ENCODE measurements at places on chromosomes 12 and 14.

DNA sequence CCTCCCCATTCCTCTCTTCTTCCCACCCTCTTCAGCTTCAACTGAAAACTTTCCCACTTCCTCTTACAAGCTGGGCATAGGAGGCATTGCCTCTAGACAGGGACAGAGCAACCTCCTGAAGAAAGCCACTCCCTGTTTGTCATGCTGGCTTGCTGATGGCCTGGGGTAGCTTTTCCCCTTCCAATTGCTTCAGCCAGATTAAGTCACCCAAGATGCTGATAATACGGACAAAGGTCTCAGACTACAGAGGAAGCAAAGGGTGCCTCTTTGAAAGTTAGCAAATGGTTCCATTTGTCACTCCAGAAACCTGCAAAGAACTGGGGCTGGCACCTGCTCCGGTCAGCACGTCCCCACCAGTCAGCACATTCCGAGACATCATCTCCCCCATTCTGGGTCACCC lies 6.0 kb downstream of the KRT2 start:
- DNase-seq = no peak

DNA sequence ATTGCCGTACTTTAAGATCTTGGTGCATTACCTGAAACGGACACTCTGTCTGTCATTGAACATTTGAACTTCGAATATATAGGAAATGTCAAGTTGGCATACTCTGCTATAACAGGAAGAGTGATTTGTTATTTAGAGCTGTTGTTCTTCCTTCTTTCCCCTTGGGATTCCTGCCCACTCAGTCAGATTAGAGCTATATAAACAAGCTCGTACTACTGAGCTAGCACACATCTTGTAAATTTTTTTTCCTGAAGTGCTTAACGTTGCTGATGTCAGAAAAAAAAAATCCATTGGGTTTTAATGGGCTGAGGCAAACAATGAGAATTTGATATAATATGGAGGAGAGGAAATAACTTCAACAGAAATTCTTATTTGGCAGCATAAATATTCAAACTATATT lies 26.8 kb downstream of the RGS6 start:
- no peak for DNase-seq

DNA sequence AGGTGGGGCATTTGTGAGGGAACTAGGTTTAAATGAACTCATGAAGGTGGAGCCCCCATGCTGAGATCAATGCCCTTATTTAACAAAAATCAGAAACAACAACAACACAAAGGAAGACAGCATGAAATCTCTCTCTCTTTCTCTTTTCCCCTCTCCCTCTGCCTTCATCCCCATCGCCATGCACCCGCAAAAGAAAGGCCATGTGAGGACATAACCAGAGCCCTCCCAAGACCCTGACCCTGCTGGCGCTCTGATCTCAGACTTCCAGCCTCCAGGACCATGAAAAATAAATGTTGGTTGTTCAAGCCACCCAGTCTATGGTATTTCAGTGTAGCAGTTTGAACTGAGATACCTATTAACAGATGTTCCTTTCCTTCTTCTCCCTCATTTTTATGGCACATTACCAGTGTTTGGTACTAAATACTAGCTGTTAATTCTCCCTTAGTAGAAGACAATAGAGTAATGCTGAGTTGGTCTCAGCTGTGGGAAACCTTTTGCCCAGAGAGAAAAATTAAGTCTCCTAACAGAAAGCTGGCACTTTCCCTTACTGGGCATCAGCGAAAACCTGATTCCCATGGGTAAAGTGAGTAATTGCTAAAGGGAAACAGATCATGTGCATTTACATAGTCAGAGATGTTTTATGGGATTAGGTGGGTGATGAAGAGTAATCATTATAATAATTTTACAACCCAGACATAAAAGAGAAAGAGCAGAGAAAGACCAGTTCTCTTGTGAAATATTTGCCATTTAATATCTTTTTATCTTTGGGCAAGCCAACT lies 264.0 kb upstream of the PLEKHG7 start:
- DNase-seq = peak; percentile 57

DNA sequence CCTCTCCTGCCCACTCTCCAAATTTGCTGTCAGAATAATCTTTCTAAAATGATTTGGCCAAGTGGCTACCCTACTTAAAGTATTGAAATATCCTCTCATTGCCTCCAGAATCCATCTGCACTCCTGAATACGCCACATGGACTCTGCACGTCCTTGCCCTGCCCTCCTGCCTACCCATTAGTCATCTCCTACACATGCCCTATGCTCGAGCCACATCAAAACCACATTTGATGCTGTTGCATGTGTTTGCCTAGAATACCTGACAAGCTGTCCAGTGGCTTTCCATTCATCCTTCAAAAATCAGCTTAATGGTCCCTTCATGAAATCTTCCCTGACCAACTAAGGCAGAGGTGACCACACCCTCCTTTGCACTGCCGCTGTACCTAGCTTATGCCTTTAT lies 17.0 kb downstream of the VCPKMT start:
- DNase-seq = peak; percentile 55

DNA sequence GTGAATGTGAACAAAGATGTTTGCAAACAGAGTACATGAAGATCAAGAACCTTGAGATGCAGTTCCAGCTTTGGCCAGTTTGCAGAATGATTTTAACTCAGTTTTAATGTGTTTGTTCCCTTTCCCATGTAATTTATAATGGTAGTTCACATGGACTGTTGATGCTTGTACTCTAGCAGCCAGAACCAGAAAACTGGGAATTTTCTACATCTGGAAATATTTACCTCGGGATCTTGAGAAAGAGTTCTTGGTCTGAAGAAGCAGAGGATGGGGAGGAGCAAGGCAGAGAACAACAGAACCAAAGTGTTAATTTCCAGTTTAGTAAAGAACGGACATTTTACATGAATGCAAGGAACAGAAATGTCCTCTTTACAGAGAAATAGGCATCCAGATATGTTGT lies 37.0 kb upstream of the PMCH start:
- DNase-seq = no peak

- peak; percentile 47 for DNase-seq
These were observed 60.1 kb upstream of the DICER1 start for GRCh38 chr14:95217391-95217900.

GRCh38 chr12:24488906-24489619 lies 459.8 kb downstream of the BCAT1 start:
- no peak for DNase-seq

DNA sequence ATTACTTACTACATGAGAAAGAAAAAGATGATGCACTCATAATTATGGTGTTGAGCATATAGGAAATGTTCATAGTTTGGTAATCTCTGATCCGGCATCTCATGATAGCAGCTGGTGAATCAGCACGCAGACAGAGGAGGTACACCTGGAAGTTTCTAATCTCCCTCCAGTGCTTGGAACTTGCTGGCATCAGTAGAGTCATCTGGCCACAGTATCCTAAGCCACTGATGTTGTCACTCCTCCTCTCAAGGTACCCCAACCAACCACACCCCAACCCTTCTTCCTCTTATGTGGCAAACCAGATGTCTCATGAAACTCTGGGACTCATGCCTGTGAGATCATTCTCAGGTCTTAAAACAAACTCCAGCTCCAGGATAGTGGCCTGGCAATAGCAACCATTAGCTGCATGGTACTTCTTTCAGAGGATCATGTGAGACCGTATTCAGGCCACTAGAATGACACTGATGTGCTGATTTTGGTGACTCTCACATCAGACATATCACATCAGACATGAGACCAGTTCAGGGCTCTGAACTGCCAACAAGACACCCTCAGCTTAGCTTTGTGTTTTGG lies 143.0 kb downstream of the RASSF9 start:
- DNase-seq = no peak

- peak; percentile 66 for DNase-seq
These were observed 76.2 kb upstream of the KCNA1 start for GRCh38 chr12:4833524-4833923.

- DNase-seq = no peak
These were observed 28.2 kb downstream of the GTF2A1 start for GRCh38 chr14:81192594-81192993.

GRCh38 chr14:23468704-23469126 lies 788 bp upstream of the NGDN start:
- no peak for DNase-seq

GRCh38 chr12:76706761-76707160 lies 57.2 kb upstream of the ZDHHC17 start:
- DNase-seq = no peak

DNA sequence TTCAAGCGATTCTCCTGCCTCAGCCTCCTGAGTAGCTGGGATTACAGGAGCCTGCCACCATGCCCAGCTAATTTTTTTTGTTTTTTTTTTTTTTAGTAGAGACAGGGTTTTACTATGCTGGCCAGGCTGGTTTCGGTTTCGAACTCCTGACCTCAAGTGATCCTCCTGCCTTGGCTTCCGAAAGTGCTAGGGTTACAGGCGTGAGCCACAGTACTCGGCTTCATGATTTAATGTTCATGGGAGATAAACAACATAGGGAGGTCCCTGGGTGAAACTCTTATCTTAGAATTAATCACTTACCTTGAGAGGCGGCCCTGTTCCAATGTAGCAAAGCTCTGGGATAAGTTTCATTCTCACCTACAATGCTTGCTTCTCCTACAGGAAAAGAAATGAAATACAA lies 48.3 kb downstream of the SEL1L start:
- DNase-seq = no peak

DNA sequence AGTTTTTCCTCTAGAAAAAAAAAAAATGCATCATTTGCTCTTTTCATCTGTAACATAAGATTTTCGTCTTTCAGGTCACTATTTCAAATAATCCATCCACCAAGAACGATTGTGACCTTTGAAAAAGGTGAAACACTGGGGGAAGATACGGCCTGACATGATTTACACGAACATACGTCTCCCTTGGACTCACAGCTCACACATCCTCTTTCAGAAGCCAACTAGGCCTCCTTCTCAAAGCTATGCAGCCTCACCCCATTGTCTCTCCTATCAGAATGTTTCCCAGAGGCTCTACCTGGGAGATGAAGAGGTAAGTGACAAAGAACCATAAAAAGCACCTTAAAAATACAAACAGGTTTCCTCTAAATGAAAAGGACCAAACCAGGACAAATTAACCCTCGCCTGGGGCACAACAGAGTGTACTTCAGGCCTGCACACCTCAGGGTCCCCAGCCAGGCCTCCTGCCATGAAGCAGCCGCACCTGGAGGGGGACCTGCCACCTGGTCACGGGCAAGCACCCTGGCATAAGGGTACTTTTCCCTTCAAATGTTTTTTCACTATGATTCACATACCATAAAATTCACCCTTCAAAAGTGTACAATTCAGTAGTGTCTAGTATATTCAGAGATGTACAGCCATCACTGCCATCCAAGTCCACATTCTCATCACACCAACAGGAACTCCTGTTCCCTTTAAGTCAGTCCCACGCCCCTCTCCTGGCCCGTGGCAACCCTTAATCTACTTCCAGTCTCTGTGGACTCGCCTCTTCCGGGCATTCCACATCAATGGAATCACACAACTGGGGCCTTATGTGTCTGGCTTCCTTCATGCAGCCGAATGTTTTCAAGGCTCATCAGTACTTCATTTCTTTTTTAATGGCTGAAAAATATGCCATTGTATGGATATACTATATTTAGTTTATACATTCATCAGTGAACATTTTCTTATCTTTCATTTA lies 5.4 kb downstream of the SLC15A4 start:
- DNase-seq = peak; percentile 79

DNA sequence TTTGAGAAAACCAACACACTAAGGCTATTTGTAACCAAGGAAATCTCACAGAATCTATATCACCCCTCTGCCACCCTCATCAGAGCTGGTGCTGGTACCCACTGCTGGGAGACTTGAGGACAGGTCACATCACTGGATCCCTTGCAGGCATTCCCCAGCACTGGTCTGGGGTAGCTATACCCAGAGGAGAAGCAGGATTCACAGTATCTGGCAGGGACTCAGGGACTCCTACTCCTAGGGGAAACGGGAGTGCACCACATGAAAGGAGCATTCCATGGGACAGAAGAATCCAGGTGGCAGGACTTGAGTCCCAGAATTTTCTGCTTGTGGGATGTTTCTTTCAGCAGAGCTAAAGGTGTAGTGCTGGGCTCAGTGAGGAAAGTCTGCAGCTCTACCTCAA lies 223.2 kb downstream of the ADGRD1 start:
- DNase-seq = no peak
